DMS79 treated with DMSO at 0.1 percent for 48 hours (cell line): ENCODE measurements at places on chromosomes 1 and 21.

DNA sequence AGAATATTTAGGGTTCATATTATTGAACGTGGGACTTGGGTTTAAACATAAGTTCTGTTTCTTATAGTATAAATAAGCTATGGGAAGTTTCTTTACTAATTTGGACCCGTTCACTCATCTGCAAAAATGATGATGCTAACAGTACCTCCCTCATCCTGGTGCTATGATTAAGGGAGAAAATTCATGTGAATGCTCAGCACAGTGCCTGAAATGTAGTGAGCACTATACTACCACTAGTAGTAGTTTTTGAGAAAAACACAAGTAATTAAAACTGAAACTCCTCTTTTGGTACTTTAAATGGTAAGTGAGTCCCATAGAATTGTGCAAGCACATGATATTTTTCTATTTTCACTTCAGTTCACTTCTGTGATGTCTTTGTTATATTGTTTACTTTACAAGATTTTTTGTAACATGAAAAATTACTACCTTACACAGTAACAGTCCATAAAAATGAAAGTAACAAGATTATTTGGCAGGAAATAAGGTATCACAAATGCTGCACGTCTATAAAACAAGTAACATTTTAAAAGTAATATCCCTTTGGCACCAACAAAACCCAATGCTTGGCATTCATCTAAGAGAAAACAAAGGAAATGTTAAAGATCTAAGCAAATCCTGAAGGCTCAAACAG lies 11.3 kb upstream of the PTPRC start:
- no peak for DNase-seq

- DNase-seq: no peak
These were observed 2.1 kb downstream of the BRINP3 start for GRCh38 chr1:190475421-190476141.

GRCh38 chr1:185674201-185674600 lies 60.0 kb upstream of the HMCN1 start:
- no peak for DNase-seq

- no peak for DNase-seq
These were observed 142.4 kb upstream of the RUNX3 start for GRCh38 chr1:25072461-25072860.

DNA sequence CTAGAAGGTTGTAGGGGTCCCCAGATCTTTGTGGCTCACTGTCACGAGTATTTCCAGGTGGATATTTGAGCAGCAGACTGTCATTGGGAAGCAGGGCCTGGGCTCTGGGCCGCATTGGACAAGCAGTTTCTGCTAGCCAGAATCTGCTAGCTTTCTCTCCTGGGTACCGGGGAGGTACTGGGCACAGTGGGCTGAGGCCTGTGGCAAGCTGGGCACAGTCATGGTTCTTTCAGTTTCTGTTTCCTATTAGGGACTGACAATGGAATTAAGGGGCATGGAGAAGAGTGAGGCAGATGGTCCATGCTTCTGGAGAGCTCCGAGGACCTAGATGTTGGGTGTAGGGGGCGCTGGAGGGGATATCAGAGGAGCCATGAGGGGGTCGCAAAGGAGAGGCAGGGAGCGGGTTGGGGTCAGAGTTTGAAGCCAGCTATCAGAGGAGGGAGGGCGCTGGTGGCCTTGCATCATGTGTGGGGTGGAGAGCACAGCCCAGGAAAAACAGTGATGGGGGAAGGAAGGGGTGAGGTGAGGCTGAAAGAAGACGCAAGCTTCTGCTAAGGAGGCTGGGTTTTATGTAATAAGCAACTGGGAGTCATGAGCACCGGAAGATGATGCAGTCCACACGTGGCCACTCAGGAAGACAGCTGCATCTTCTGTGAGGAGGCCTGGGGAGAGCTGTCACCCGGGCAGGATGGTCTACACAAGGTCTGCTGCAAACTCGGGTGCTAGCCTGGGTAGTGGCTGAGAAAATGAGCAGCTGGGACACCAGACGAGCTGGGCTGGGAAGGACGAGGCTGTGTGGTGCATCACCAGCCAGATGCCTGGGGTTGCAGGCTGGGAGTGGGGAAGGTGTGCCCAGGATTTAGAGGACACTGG lies 72.7 kb downstream of the IER5 start:
- no peak for DNase-seq

- peak; percentile 24 for DNase-seq
These were observed 53.4 kb downstream of the TOMM20 start for GRCh38 chr1:235075048-235075776.

DNA sequence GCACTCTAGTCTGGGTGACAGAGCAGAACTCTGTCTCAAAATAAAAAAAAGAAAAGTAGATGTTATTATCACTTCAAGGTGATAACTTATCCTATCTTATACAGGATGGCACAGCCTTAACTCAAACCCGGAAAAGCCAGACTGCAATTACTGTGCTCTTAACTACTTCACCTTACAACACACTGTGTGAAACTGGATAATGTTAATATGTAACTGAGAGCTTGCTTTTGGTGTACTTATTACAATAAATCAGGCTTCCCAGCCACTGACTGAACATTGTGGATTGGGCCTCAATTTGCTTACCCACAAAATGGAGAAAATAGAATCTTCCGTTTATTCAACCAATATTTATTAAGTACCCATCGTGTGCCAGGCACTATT lies 1.4 kb downstream of the ORC1 start:
- DNase-seq: no peak

DNA sequence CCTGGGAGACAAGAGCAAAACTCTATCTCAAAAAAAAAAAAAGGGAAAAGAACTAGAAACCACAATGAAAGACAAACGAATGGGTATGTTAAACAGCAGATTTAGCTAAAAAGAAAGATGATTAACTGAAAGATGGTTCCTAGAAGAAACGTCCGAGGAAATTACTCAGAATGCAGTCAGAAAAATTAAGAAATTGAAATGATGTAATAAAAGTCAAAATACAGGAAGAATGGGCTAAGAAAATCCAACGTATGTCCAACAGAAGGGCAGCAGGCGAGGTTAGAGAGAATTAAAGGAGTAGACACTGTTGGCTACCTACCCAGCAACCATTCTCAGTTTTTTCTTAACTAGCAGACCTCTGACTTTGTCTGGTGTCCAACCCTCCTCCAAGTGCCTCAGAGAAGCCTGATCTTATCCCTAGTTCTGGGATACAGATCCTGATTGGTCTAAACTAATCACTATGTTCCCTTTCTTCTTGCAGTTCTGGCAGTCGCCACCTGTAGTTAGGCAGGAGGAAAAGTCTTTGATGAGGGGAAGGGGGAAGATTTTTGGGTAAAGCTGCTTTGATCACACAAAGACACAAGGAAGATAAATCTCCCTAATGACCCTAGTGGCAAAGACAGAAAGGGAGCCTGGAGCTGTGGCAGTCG lies 25.7 kb downstream of the GPR161 start:
- no peak for DNase-seq

- DNase-seq: no peak
These were observed 142.8 kb downstream of the CDC7 start for GRCh38 chr1:91643431-91643830.

GRCh38 chr1:14345946-14346550 lies 252.4 kb upstream of the KAZN start:
- DNase-seq: no peak

DNA sequence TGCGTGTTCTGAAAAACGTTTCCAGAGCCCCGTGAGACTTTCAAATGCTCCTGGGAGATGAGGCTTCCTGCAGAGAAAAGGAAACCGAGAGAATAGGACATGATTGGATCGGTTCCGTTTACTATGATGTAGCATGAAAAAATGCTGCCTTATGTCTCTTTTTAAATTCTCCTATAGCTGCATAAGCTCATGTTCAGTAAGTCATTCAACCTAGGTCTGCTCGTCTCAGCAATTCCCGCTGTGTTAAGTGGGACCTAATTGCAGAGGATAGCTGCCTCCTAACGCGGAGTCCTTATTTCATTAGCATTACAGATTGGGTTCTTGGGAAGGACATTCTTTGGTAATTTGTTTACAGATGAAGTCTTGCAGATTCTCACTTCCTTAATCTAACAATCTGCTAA lies 165.3 kb downstream of the GALNT2 start:
- DNase-seq: peak; percentile 30

GRCh38 chr1:175818929-175819328 lies 75.5 kb upstream of the TNR start:
- no peak for DNase-seq

GRCh38 chr1:40531381-40532061 lies at the start of gene ZNF684:
ZNF684 (plus strand) TSS chr1:40531637; CDS start chr1:40533167, 1,530 bp downstream.
- DNase-seq: peak; percentile 95

DNA sequence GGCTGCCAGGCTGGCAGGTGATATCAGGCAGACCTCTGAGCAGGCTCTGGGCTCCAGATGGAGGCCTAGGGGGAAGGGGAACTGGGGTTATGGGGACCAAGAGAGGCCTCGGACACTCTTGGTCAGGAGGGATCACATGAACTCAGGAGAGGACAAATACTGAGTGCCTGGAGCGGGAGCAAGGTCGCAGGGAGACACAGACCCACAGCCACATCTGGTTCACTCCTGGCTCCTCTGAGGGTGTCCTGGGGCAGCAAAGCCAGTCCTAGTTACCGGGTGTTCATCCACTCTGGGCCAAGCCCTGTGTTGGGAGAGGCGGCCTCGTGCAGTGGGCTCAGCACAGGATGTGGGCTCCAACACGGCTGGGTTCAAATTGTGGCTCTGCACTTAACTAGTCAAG lies 239.0 kb downstream of the PTPRU start:
- DNase-seq: no peak

- DNase-seq: peak; percentile 69
These were observed 12.2 kb downstream of the CDC42BPA start for GRCh38 chr1:227305894-227306626.

DNA sequence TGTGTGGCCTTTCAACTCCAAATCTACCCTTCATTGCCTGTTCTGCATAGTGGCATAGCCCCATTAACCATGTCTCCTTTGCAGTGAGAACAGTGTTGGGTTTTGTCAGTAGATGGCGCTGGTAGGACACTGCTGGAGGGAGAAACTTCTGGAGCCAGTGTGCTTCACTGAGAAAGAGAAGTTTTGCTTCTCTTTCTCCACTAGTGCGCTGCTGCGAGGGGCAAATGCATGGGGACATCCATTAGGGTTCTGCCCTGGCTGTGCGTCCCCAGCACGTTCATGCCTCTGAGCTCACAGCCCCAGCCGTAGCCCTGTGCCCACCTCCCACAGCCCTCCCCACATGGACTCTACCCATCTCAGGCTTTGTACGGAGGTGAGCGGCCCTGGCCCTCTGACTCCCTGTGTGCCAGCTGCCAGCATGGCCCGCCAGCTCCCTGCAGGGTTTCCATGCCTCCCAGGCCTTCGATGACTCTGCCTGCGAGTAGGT lies 53.1 kb downstream of the RIMS3 start:
- peak; percentile 64 for DNase-seq

- peak; percentile 11 for DNase-seq
These were observed 78.7 kb downstream of the TYW3 start for GRCh38 chr1:74811436-74812179.

GRCh38 chr1:65064981-65065380 lies 83.0 kb upstream of the AK4 start:
- no peak for DNase-seq

DNA sequence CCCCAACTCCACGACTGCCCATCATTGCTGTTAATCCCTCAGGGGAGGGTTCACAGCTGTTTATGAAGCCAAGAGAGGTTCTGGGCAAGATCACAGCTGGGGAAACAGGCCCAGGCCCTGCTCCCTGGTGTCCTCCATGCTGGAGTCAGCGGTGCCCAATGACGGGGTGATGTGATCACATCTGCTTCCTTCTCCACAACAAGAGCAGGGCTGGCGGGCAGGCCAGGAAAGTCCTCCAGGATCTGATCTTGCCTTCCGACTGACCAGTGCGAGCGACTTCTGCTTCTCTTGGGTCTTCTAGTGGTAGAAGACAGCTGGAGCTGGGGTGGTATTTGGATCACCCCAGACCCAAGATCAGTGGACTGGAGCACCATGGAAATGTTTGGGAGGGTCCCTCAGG lies 951 bp upstream of the LINGO4 start:
- DNase-seq: no peak

DNA sequence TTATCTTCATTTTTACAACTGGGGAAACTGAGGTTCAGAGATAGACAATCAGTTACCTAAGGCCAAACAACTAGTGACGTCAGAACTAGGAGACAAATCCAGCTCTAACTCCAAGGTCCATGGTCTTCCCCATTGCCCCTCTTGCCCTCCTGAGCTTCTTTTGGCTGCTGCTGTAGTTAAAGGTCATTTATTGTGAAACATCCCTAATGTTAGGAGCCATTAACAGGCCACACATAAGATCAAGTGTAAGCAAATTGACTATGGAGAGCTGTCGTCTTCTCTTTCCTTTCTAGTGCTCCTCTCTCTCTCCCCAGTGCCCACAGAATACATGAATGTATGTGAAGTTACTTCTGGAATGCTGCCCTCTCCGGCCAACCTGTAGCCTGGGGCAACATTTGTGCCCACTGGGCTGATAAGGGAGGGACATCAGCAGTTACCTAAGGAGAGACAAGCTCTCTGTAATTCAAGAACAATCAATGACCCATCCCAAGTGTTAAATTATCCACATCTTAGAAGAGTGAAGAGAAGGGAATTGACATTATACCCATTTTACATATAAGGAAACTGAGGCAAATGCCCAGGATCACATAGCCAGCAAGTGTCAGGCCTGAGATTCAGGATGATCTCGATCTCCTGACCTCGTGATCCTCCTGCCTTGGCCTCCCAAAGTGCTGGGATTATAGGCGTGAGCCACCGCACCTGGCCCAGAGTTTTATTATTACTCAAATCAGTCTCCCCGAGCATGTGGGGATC lies 40.1 kb downstream of the PTAFR start:
- no peak for DNase-seq

GRCh38 chr21:18387994-18388393 lies 15.6 kb downstream of the TMPRSS15 start:
- DNase-seq: no peak

- DNase-seq: no peak
These were observed 26.4 kb upstream of the KIAA1614 start for GRCh38 chr1:180886338-180886737.

- DNase-seq: no peak
These were observed 24.0 kb downstream of the AKNAD1 start for GRCh38 chr1:108832929-108833328.

- DNase-seq: no peak
These were observed 76.4 kb downstream of the SNRPE start for GRCh38 chr1:203937678-203938330.

- no peak for DNase-seq
These were observed 106.3 kb downstream of the GALNT2 start for GRCh38 chr1:230173187-230173975.

DNA sequence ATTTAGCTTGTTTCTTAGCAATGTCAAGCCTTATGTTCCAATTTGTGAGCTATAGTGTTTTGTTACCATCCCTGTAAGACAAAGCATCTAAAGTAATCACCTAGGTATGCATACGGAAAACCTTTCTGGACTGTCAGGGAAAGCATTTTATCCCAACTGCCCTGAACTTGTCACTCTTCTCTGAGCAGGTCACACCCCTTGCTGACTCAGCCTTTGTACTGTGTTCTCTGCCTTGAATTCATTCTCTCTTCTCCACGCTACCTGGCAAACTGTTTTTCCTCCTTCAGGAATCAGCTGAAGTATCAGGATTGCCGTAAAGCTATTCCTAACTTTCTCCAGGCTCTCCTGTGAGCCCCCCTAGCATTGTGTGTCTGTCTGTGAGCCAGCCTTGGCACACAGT lies 54.2 kb downstream of the PBX1 start:
- DNase-seq: peak; percentile 54
